Stimulated activated CD8-positive, alpha-beta memory T cell treated with anti-CD3 and anti-CD28 coated beads, Interleukin-4, amount 100 ng/mL, for 4 hours (primary cell): ENCODE measurements at places on chromosomes 16 and 17.

GRCh38 chr17:79424471-79425185, 186.2 kb downstream of the RBFOX3 start:
- no peak for DNase-seq

DNA sequence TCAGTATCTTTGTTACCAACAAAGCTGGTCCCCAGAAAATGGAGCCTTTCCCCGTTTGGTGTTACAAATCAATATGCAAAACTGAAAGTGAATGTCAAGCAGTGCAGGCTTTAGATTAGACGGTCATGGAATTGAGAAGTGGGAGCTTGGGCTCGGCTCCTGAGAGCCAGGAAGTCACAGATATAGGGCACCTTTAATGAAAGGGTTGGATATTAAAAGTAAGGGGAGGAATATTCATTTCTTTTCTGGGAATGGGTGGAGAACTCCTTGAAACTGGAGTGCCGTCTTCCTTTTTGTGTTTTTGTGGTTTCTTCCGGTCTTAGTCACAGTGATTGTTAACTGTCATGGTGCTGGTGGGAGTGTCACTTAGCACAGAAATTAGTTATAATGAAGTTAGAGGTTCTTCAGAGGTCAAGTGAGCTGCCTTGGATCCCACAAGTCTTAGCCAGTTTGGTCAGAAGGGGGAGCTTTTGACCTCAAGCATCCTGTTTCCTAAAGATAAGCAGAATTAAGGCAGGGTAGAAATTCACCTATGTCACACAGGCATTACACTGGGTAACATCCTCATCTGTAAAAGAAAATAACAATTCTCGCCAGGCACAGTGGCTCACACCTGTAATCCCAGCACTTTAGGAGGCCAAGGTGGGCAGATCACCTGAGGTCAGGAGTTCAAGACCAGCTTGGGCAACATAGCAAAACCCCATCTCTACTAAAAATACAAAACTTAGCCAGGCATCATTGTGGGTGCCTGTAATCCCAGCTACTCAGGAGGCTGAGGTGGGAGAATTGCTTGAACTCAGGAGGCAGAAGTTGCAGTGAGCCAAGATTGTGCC, 9.6 kb upstream of the EIF1 start:
- DNase-seq = no peak

- no peak for DNase-seq
Observed at GRCh38 chr17:57370619-57371018, 114.3 kb downstream of the MSI2 start.

GRCh38 chr16:16164243-16164642, 59.1 kb downstream of the ABCC6 start:
- DNase-seq = no peak

- no peak for DNase-seq
Observed at GRCh38 chr17:37109731-37110710, 161.3 kb downstream of the AATF start.

DNA sequence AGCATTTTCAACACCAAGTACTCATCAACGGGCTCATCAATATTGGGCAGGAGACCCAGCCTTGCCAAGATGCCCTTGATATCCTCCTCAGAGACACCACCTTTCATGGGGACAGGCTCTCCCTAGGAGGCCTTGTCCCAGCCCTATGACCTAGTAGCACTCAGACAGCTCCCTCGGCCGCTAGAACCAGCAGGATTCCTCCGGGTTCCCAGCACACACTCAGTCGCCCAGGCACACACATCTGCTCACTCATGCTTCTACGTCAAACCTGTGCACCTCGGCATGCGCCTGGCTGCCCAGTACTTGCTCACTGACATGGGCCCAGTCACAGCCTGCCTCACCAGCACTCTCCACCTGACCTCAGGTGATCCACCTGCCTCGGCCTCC, 17.0 kb downstream of the SRCIN1 start:
- DNase-seq = no peak

GRCh38 chr16:76650582-76650981, 373.4 kb downstream of the CNTNAP4 start:
- no peak for DNase-seq

- no peak for DNase-seq
Observed at GRCh38 chr16:68373528-68374245, 62.9 kb downstream of the PRMT7 start.

DNA sequence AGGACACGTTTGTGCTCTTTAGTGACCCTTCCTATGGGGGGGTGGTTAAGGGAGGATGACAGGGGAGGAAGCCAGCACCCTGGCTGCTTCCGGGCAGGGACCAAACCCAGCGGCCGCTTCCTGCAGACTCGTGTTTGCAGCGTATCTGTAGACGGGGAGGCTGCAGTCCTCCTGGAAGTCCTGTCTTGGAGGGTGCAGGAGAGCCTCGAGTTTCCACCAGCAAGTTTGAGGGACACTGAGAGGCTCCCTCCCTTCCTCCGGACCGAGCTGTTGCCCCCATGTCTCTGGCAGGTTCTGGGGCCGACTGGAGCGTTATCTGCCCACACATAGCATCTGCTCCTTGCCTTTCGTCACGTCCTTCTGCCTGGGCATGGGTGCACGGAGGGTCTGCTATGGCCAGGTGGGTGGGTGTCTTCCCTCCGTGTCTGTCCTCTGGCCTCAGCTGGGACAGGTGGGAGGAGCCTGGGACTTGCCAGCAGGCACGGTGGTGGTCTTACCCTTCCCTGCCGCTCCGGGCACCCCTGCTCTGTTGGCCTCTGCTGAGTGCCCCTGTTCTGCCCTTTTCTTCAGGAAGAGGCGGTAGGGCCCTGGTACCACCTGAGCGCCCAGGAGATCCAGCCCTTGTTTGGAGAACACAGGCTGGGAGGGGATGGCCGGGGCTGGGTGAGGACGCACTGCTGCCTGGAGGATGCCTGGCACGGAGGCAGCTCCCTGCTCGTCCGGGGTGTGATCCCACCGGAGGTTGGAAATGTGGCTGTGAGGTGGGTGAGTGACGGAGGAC, 8.8 kb downstream of the ENGASE start:
- DNase-seq = no peak

- peak; percentile 47 for DNase-seq
Observed at GRCh38 chr17:2336852-2337543, at the start of gene SGSM2. Gene SGSM2 (plus strand): TSS chr17:2337501. CDS start chr17:2337689, 188 bp downstream.
